A549 treated with ZK216348 at 1 μM for 4 hours (cell line): ENCODE measurements at places on chromosomes 3 and 15. TPM values are rescaled to one million over a fixed set of nuclear protein-coding genes. Genes with fewer than 3 reads are reported as not detected.

PIGX gene
- total RNA-seq, result 29.2 to 31.9 TPM (median 29.3 TPM) in 5 replicates

TUSC7 gene
- total RNA-seq, result not detected in 5 replicates

RTP2 gene
- total RNA-seq, result not detected in 5 replicates

IGDCC3 gene
- 0.12 to 0.19 TPM (median 0.13 TPM) in 3 of 5 replicates, not detected in the others for total RNA-seq

PLIN1 gene
- 0.09 to 0.11 TPM (median 0.10 TPM) in 3 of 5 replicates, not detected in the others for total RNA-seq

ALDH1A2 gene
- total RNA-seq, result 0.38 to 0.59 TPM in 2 of 5 replicates, not detected in the others

CLK3 gene
- 35.2 to 40.6 TPM (median 36.7 TPM) in 5 replicates for total RNA-seq

EPHA3 gene
- total RNA-seq, result not detected in 5 replicates

ACTRT3 gene
- 2.9 to 3.6 TPM (median 3.4 TPM) in 5 replicates for total RNA-seq

MASP1 gene
- not detected in 5 replicates for total RNA-seq

SERPINI2 gene
- total RNA-seq, result not detected in 5 replicates

LRRIQ4 gene
- total RNA-seq, result not detected in 5 replicates

THAP10 gene
- total RNA-seq, result 3.2 to 7.1 TPM (median 5.8 TPM) in 5 replicates

COLQ gene
- 0.19 to 0.80 TPM (median 0.21 TPM) in 5 replicates for total RNA-seq

LPP gene
- 5.2 to 13.4 TPM (median 8.7 TPM) in 5 replicates for total RNA-seq

IRAK2 gene
- total RNA-seq, result 17.2 to 22.0 TPM (median 20.3 TPM) in 5 replicates

HRG gene
- not detected in 5 replicates for total RNA-seq

TRAT1 gene
- total RNA-seq, result not detected in 5 replicates

SLC28A1 gene
- 0.06 TPM in 1 of 5 replicates, not detected in the others for total RNA-seq

ZNF621 gene
- total RNA-seq, result 6.2 to 8.1 TPM (median 7.4 TPM) in 5 replicates

DAZL gene
- not detected in 5 replicates for total RNA-seq

PLSCR2 gene
- not detected in 5 replicates for total RNA-seq

TTC21A gene
- 1.2 to 2.9 TPM (median 2.1 TPM) in 5 replicates for total RNA-seq

MKRN3 gene
- 0.78 to 2.9 TPM (median 2.4 TPM) in 5 replicates for total RNA-seq

ACSBG1 gene
- 0.09 to 0.51 TPM (median 0.39 TPM) in 5 replicates for total RNA-seq

STAC gene
- total RNA-seq, result 2.3 to 3.0 TPM (median 2.7 TPM) in 5 replicates

NR1I2 gene
- total RNA-seq, result not detected in 5 replicates

CPNE9 gene
- 0.14 to 0.30 TPM (median 0.21 TPM) in 3 of 5 replicates, not detected in the others for total RNA-seq

CNTN4 gene
- not detected in 5 replicates for total RNA-seq

TRIM71 gene
- total RNA-seq, result not detected in 5 replicates

ATP2B2 gene
- total RNA-seq, result 0.12 to 0.21 TPM (median 0.14 TPM) in 4 of 5 replicates, not detected in the other

SLCO2A1 gene
- 0.02 to 0.22 TPM (median 0.06 TPM) in 4 of 5 replicates, not detected in the other for total RNA-seq

CHRNB4 gene
- total RNA-seq, result 0.39 to 1.8 TPM (median 0.80 TPM) in 5 replicates

GOLGA8K gene
- total RNA-seq, result 0.34 to 1.1 TPM (median 0.85 TPM) in 5 replicates

CILP gene
- 0.07 to 0.09 TPM (median 0.08 TPM) in 5 replicates for total RNA-seq

ZNF80 gene
- total RNA-seq, result not detected in 5 replicates

CFAP44 gene
- total RNA-seq, result 0.93 to 2.8 TPM (median 1.7 TPM) in 5 replicates

MST1R gene
- 6.0 to 9.9 TPM (median 7.4 TPM) in 5 replicates for total RNA-seq

ABI3BP gene
- 0.98 to 1.8 TPM (median 1.6 TPM) in 5 replicates for total RNA-seq

CPB1 gene
- not detected in 5 replicates for total RNA-seq

PSTPIP1 gene
- not detected in 5 replicates for total RNA-seq

C3orf62 gene
- total RNA-seq, result 1.7 to 2.6 TPM (median 2.0 TPM) in 5 replicates

LRRC58 gene
- total RNA-seq, result 6.7 to 17.8 TPM (median 14.4 TPM) in 5 replicates

HCLS1 gene
- total RNA-seq, result 0.11 to 0.19 TPM (median 0.18 TPM) in 3 of 5 replicates, not detected in the others
